Testis (tissue), 5 donors: ENCODE measurements at places on chromosomes 3 and 15.

DNA sequence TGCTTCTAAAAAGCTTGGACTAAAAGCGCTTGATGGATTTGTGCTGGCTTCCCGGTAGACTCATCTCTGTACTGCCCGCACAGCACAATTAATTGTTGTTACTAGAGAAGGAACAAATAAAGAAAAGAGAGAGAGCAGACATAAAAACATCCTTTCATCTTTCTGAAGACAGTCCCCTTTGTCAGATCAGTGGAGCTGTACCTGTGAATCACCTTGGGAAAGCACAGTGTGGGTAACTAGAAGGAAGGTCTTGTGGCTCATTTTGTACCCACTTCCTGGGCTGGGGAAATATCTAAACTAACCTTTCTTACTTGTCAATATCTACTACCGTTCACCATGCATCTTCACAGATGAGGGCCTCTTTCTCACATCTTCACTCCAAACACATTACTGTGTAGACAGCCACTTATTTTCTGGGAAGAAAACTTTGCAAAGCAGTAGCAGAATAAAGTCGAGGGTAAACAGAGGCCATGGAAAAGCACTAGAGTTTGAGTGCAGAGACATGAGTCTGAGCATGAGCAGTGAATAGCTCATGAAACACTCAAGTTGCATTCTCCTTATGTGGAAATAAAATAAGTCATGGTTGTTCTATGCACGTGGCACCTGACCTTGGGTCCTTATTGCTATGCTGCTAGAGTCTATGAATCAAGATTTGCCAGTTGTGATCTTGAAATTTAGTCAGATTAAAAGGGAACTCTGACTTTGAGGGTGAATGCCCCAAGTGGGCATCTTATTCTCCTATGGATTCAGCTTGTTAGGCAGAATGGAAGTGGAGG lies 169.3 kb downstream of the LPP start:
- H3K27me3 ChIP-seq = no peaks in the 10 kb centered on the region
- no peaks in the 10 kb centered on the region for H3K36me3 ChIP-seq
- no peak for DNase-seq
- no peak overlapping the region for H3K27ac ChIP-seq

DNA sequence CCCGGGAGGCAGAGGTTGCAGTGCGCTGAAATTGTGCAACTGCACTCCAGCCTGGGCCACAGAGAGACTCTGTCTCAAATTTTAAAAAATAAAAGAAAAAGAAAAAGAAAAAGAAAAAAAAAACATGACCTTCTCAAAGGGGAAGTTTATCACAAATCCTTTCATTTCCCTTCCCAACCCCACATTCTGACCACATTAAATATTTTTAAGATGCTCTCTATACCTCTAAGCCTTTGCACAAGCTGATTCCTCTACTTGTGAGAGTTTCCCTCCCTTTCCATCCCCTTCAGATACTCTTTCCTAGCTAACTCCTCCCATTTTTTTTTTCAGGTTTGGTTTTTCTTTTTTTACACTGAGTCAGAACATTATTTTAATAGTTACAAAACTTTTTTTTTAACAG lies 4.0 kb downstream of the HIGD1A start:
- no peaks in the 10 kb centered on the region for H3K27me3 ChIP-seq
- peaks cover 14% of the 10 kb centered on the region for H3K4me1 ChIP-seq
- no peaks in the 10 kb centered on the region for H3K36me3 ChIP-seq
- no peak overlapping the region for H3K4me3 ChIP-seq
- DNase-seq = no peak
- H3K27ac ChIP-seq = no peak overlapping the region

GRCh38 chr15:43048935-43049334 lies 56.9 kb downstream of the UBR1 start:
- no peaks in the 10 kb centered on the region for H3K36me3 ChIP-seq
- DNase-seq = no peak
- H3K4me3 ChIP-seq = no peak overlapping the region
- no peaks in the 10 kb centered on the region for H3K4me1 ChIP-seq
- no peaks in the 10 kb centered on the region for H3K27me3 ChIP-seq
- no peak overlapping the region for H3K27ac ChIP-seq

- no peak overlapping the region for H3K4me3 ChIP-seq
- H3K4me1 ChIP-seq = peaks cover 19% of the 10 kb centered on the region
- DNase-seq = no peak
- no peaks in the 10 kb centered on the region for H3K36me3 ChIP-seq
Observed at GRCh38 chr15:40233727-40234577, 4.9 kb upstream of the PAK6 start.

- no peak overlapping the region for H3K4me3 ChIP-seq
- H3K4me1 ChIP-seq = no peaks in the 10 kb centered on the region
- no peaks in the 10 kb centered on the region for H3K36me3 ChIP-seq
- no peak for DNase-seq
Observed at GRCh38 chr3:34956511-34956910, 682.8 kb upstream of the ARPP21 start.
